ENCODE measurements at places on chromosomes 3 and 15.

DNA sequence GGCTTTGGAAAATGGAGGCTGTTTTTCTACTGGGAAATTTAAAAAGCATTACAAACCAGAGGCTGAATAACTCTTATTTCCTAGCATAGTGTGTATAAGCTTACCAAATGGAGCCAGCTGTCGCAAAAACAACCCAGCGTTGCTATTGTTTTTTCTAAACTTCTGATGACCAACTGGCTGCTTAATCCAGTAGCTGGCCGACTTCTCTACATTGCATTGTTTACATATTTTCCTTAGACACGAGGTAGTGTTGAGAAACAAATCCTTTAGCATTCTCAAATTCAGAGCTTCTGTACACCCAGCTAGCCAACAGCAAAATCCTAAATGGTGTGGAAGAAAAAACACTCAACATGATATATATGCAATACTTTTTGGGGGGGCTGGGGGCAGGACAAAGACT, 161.0 kb upstream of the ADAMTS9 start:
- DNase-seq: no peak

- no peak for DNase-seq
Measured at GRCh38 chr3:61922118-61922517, 360.7 kb downstream of the PTPRG start.

DNA sequence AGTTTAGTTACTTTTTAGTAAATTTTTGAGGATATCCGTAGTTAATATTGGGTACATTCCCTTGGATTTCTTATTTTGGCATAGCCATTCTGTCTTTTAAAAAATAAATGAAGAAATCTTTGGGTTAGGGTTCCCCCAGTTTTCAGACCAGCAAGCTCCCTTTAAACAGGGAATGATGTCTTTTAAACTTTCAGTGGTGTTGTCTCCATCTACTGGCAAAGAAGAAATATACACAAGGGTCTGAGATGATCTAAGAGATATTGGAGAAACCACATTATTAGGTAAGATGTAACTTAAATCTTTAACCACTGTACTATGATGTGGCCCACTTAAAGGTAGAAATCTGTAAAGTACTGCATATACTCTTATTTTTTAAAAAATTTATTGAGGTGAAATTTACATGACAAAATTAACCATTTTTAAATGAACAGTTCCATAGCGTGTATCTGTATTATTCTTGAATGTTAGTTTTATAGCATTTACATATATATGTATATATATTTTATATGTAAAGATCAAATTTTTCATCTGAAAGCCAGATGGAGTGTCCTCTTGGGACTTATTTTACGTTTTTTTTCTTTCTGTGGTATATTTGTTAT, 35.1 kb upstream of the EIF3J start:
- DNase-seq: no peak

DNA sequence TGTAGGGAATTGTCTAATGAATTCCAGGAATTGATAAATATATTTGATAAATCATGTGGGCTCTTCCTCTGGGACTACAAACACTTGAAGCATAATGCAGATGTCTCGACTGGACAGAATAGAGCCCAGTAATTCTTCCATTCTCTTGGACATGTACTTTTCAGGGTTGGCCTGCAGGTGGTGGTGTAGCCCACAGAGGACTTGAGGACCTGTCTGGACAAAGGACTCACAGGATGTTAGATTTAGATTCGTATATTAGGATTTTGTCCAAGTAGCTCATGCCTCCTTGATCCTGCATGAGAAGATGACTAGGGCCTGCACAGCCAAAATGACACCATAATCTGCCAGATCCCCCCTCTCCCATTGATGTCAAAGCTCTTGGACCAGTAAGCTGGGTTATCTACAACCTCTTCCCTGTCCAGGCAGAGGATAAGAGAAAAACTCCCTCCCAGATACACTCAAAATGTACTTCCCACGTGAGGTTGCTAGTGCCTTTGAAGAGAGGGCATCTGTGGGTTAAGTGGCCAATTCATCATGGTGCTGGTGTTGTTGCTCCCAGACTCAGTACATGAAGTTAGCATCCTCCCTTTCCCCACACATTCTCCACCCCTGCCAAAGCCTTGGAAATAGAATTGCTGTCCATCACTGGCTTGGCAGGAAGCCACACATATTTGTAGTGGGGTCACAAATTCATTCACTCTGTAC, 88.6 kb upstream of the ZNF280D start:
- DNase-seq: peak; percentile 71

DNA sequence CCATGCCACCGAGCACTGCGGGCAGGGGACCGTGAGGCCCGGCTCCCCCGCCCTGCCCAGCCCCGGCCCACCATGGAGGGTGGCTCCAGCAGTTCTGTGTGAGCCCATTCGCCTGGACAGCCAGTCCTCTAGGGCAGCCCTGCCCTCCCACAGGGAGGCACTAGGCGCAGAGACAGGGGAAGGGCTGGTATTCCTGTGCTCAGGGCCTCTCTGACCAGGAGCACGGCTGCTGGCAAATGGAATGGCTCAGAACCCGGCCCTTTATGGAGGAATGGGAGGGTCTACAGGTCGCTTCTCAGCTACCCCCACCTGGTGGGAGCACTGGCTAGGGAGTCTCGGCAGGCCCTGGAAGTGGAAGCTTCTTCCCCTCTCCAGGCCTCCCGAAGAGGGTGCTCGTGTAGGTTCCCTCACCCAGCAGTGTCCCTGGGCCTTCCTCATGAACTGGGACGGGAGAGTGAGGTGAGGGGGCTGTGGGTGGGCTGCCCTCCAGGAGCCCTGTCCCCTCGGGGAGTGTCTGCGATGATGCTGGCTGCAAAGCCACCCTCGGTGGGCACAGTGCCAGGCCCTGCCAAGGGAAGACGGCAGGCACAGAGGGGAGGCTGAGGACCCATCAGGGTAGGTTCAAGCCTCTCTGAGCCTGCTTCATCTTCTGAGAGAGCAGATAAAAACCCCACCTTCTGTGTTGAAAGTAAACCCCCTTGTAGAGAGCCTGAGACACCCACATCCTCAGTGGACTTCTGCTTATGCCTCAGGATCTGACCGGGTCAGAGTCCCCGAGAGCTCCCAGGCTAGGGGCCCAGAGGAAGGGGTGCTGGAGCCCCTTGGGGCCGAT, 1.5 kb downstream of the MELTF start:
- no peak for DNase-seq

DNA sequence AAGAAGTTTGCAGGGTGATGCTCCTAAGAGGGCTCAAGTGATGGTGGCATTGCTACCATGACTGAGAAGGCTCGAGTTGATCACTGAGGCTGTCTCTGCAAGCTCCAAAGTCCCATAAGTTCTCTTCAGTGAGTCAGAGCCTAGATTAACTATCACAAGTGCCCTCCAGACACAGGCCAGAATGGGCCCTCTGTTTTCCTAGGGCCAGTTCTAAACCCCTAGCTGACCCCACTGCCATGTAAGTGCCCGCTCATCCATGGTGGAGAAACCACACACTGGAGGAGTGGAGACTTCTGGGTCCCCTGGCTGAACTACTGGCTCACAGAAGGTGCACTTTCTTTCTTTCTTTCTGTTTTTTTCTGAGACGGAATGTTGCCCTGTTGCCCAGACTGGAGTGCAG, 87.6 kb upstream of the WNT5A start:
- DNase-seq: no peak

GRCh38 chr15:83955806-83956265, 279.7 kb upstream of the GOLGA6L4 start:
- no peak for DNase-seq

- DNase-seq: no peak
Measured at GRCh38 chr3:16033889-16034687, 140.4 kb upstream of the GALNT15 start.

GRCh38 chr3:72086743-72087087, 301.8 kb upstream of the PROK2 start:
- DNase-seq: no peak

GRCh38 chr15:44102675-44103254, 92.3 kb downstream of the FRMD5 start:
- DNase-seq: no peak

DNA sequence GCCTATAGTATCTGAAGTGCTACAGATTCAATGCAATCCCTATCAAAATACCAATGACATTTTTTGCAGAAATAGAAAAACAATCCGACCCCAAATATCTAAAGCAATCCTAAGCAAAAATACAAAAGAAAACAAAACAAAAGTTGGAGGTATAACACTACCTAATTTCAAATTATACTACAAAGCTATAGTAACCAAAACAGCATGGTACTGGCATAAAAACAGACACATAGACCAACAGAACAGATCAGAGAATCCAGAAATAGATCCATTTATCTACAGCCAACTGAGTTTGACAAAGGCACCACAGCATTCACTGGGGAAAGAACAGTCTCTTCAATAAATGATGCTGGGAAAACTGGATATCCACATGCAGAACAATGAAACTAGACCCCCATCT, 23.8 kb upstream of the CDAN1 start:
- DNase-seq: no peak

DNA sequence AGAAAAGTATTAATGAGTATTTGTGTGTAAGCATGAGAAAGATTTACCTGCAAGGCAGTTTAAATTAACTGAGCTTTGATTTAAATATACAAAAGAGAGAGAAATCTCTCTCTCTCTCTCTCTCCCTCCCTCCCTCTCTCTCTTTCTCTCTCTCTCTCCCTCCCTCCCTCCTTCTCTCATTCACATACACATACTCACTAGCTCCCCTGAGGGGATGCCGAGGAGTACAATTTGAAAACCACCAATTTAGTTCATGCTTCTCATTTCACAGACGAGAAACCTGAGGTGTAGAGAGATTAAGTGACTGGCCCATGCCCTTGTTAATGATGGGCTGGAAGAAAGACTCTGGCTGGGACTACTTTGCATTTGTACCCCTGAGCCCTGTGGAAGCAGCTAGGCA, 59.4 kb downstream of the MECOM start:
- DNase-seq: no peak

- no peak for DNase-seq
Measured at GRCh38 chr15:90044916-90045371, 43.8 kb downstream of the ZNF710 start.

DNA sequence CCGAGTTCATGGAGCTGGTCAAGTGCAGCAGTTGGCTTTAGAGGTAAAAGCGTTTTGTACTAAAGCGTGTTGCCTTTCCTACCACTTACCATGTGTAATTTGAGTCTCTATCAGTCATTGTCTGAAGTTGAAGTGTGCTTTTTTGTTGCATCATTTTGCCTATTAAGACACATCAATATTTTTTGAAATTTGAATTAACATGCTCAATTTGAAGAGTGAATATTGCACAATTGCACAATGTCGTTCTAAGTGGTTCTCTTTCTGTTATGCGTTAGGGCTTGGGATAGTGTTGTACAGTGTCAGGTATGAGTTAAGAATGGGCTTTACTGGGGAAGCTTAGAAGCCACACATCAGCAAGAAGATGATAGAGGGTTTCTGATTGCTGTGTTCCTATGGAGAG, 84.0 kb upstream of the ACKR4 start:
- no peak for DNase-seq

GRCh38 chr3:144643771-144644198, 672.2 kb downstream of the DIPK2A start:
- DNase-seq: no peak

- DNase-seq: peak; percentile 66
Measured at GRCh38 chr15:76181705-76182107, 121.9 kb downstream of the TMEM266 start.

- no peak for DNase-seq
Measured at GRCh38 chr15:85515212-85515611, 134.8 kb downstream of the AKAP13 start.

DNA sequence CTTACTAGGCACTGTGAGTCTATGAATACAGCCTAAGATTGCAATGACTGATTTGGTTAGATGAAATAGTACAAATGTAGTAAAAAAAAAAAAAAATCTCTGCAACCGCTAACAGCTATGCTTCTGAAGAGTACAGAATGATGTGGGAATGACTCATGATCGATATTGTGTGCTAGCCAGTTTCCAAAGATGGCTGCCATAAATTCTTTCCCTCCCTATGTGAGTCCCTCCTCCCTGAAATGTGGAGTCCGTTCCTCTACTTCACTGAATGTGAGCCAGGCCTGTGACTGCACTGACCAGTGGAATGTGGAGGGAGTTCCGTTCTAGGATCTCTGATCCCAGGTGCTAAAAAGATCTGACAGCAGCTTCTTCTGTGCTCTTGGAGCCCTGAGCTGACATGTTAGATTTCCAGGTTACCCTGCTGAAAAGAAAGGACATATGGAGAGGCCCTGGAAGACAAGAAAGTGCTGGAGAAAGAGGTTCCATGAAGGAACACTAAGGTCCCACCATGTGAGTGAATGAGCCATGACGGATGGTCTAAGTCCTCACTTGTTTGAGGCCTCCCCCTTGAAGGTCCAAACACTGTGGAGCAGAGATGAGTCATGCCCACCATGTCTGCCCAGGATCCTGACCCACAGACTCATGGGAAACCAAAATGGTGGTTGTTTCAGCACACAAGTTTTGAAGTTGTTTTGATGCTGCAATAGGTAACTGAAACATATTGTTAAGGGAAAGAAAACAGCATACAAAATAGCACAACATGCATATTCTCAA, 46.3 kb downstream of the DGKG start:
- DNase-seq: no peak

DNA sequence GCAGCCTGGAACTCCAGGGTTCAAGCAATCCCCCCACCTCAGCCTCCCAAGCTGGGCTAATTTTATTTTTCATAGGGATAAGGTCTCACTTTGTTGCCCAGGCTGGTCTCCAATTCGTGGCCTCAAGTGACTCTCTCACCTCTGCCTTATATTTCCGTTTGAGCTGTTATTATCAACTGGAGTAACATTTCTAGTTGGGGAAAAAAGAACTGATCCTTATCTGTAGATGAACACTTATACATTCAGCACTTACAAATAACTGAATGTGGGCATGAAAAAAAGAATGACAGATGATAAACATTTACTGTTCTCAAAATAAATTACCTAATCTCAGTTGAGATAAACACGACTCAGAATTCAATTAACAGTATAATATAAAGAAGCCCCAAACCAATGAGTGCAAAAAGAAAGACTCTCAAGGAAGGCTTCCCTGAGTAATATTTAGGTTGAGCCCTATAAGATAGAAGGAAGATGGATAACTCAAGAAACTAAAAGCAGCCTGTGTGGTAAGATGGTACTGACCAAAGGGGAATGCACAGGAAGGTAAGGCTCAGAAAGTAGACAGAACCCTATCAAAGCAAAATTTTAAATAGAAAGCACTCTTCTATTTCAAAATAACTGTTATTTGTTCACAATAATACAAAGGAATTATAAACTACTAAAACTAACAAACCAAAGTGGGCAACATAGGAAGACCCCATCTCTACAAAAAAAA, 11.8 kb downstream of the UBE3A start:
- DNase-seq: no peak

DNA sequence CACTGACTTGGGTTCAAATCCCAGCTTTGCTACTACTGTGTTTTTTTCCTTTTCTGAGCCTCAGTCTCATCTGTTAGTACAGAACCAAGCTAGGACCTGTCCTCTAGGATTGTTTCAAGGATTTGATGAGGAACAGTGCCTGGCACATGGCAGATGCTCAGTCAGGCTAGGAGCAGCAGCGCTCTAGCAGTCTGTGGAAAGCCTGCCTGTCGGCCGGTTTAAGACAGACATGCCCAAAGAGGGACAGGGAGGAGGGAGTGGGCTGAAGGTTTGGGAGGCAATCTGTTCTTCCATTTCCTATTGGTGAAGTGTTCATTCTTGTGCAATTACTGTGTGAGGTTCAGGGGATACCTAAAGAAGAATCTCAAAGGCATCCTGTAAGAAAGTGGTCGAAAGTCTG, 35.1 kb upstream of the RGMA start:
- DNase-seq: no peak
